Endothelial cell (in vitro differentiated cells): ENCODE measurements at places on chromosomes 2 and 18.

- no peak for DNase-seq
Observed at GRCh38 chr18:45782662-45783061, 42.8 kb upstream of the SIGLEC15 start.

GRCh38 chr18:61570070-61570469 is 236.8 kb downstream of the CDH20 start:
- no peak for DNase-seq

GRCh38 chr2:206642075-206643025 is at the start of gene FAM237A:
TSS of gene FAM237A (plus strand) at chr2:206642487. CDS start at chr2:206644237, 1,750 bp downstream.
- DNase-seq, result peak; percentile 75

- no peak for DNase-seq
Observed at GRCh38 chr2:98706591-98706990, 24.3 kb downstream of the MGAT4A start.

- DNase-seq, result peak; percentile 38
Observed at GRCh38 chr18:25349926-25350487, 2.0 kb downstream of the ZNF521 start.

- DNase-seq, result no peak
Observed at GRCh38 chr18:3016585-3017297, 3.8 kb upstream of the LPIN2 start.

DNA sequence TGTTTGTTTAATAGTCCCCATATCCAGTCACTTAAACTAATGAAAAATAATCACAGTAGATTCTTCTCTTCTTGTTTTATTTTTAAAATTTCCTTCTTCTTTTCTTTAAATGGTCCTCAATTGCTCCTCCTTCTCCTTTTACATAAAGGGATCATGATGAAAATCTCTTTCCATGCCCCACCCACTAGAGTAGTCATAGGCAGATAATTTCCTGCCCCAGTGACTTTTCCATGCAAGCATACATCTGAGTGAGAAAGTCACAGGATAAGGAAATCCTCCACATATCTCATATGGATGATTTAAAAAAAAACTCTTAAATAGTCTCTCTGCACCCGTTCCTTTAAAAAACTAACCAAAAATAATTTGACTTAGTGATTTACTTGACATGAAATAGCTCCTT is 552.3 kb upstream of the SETBP1 start:
- DNase-seq, result no peak

DNA sequence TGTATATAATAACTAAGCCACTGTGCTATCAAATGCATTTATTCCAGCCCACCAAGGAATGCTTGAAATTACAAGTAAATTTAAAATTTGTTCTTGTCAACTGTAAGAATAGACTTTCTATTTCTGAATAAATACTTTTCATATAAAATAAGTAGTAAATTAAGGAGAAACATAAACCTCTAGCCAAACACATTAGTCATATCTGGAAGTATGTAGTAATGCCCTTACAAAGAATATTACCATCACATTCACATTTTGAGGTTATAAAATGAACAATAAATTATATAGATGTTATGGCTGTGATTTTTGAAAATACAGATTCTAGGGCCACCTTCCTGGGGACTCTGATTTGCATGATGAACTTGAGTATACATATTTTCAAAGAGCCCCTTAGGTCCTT is 54.7 kb downstream of the SERPINB7 start:
- DNase-seq, result no peak

DNA sequence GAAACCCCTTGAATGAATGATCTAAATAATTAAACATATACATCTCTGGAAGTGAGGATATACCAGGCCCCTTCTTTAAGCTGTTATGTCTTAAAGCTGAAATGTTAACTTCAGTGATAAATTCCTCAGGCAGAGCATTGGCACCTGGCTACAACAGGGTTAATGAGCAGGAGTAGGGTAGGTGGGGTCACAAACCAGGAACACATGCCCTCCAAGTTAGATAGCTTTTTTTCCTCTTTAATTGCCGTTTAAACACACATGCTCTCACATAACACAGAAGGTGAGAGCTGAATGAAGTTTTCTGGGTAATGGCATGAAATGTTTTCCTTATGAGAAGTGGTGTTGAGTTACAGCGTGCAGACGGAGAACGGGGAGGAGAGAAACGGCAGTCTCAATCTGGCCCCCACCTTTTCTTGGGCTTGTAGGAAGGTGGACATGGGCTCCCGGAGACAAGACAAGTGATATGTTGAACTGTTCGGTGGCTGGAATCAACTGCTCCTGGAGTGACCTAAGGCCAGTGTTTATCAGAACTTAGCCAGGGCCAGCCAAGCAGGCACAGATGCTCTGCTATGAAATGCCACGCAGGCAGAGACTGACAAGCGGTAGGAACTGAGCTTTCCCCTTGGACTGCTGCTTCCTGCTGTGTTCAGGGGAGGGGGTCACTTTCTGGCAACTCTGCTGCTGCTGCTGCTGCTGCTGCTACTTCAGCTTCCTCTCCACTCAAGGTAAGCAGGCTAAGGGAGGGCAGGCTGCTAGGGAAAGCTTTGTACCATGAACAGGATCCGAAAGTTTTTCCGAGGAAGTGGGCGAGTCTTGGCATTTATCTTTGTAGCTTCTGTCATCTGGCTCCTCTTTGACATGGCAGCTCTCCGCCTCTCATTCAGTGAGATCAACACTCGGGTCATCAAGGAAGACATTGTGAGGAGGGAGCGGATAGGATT is at the start of gene GALNT5:
TSS of gene GALNT5 (plus strand) at position 394 of the 941 bp plus-strand sequence. CDS start at position 772, 378 bp downstream.
- DNase-seq, result peak; percentile 36

- DNase-seq, result no peak
Observed at GRCh38 chr18:70368903-70369302, 80.1 kb downstream of the SOCS6 start.

GRCh38 chr2:222440673-222441422 is 16.5 kb downstream of the SGPP2 start:
- DNase-seq, result no peak

- DNase-seq, result no peak
Observed at GRCh38 chr2:152447897-152448296, 112.9 kb downstream of the FMNL2 start.

DNA sequence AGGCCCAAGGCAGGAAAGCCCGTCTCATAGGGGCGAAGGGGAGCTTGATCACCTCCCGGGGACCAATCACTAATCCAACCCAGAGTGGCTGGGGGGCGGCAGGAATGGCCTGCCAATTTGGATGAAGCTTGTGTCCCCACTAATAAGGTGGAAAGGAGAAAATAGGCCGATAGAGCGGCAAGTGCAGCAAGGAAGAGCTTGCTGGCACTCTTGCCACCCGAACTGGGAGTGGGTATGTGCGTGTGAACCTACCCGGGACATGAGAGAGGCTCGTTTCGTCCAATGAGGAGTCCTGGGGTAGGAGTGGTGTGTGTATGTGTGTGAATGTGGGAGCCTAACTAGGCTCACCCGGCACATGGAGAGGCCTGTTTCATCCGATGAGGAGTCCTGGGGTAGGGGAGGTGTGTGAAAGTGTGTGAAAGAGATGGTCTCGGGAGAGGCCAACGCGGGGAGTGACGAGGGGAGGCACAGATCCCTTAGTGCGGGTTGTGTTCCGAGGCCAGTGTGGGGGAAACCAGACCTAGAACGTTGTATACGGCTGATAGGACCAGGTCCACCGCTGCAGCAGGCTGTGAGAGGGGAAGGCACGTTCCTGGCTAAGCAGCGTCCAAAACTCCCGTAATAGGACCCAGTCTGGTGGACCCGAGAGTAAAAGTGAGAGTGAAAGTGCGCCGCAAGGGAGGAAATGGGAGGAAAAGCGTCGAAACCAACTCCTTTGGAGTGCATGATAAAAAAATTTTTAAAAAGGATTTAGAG is 47.1 kb upstream of the SELENOI start:
- DNase-seq, result no peak

GRCh38 chr18:22847392-22847791 is 85.7 kb upstream of the RBBP8 start:
- DNase-seq, result no peak

- peak; percentile 48 for DNase-seq
Observed at GRCh38 chr2:143034292-143035074, 94.7 kb upstream of the ARHGAP15 start.

- DNase-seq, result peak; percentile 32
Observed at GRCh38 chr2:42102024-42102590, 54.3 kb downstream of the PKDCC start.

- peak; percentile 90 for DNase-seq
Observed at GRCh38 chr2:231674587-231675338, 33.6 kb upstream of the PTMA start.

DNA sequence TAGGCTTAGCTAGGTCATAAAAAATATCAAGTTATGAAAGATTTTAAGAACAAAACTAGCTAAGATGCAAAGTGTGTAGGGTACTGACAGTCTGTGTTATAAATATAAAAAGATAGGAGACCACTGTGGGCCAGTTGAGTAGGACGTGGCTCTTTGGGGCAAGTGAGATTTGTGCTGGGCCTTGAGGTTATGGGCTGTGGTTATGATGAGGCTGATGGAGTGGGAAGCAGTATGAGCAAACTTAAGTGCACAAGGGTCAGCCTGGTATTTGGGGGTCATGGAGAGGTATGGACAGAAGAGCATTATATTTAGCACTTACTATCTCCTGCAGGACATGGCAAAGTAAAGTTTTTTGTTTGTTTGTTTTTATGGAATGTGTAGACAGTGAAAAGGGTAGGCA is 70.1 kb downstream of the SETBP1 start:
- DNase-seq, result no peak

- no peak for DNase-seq
Observed at GRCh38 chr2:128347701-128348539, 29.3 kb upstream of the HS6ST1 start.

GRCh38 chr18:75502286-75502685 is 74.8 kb upstream of the SMIM21 start:
- DNase-seq, result no peak
